ENCODE measurements at places on chromosomes 7 and 10.

DNA sequence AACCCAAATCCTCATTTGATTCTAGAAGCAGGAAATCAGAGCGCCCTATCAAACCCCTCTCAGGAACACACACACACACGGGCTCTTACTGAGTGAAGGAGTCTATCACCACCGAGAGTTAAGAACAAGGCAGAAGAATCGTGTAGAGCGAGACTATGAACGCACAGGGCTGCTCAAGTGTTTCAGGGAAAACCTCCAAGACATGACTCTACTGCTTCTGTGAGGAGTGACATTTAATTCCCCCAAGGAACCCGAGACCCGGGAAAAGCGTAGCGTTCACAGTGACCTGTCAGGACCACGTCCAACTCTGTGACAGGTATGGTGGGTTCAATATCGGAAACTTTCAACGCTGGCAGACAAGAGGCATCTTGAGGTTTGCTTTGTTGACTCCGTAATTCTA, 21.6 kb downstream of the PITRM1 start:
- no peak for DNase-seq

DNA sequence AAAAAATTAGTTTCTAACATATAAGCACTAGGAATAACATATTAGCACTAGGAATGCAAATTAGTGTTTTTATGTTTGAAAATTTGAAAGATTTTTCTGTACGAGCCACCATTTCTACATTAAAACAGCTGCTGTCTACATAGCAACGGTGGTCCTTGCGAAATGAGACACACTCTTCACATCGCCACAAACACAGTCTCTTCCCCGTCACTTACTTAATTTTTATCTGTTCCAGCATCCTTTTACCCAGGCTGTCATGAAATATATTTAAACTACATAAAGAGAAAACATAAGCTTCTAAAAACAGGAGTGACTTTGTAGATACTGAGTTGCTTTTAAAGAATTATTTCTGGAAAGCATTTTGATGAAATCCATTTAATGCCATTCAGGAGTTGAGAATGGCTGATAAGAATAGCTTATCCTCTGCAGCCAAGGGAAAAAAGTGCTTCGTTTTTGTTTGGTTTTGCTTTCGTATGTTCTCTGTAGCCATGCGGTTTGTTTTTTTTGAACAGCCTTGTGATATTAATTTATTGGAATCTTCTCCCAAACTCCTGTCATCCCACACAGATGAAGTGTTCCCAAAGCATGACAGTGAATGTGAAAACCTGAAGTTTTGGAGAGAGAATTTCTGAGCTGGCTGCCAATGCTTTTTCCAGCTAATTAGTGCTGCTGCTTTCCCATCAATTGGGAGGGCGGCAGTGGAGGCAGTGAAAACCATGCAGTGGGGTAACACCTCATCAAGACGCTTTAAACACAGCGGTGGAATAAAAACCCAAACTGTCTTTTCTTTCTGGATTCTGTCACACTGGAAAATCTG, 603.7 kb upstream of the ADARB2 start:
- no peak for DNase-seq

DNA sequence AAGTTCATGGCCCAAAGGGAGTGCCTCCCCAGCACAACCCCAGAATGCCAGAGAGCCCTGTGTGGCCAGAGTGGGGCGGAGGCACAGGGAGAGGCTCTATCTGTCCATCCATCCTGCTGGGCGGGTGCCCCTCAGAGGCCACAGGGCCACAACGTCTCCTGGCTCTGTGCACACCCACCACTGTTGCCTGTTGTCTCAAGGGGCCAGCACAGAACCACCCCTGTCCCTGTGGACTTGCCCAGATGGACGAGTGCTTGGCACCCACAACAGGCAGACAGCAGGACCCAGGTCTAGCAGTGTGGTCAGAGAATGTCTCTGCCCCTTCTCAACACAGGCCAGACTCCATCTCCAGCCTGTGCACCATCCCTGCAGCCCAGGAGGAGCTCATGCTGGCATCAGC, 92.8 kb downstream of the PAXIP1 start:
- no peak for DNase-seq

- peak; percentile 60 for DNase-seq
These were observed 96.3 kb downstream of the DNAJB6 start for GRCh38 chr7:157432957-157433576.

DNA sequence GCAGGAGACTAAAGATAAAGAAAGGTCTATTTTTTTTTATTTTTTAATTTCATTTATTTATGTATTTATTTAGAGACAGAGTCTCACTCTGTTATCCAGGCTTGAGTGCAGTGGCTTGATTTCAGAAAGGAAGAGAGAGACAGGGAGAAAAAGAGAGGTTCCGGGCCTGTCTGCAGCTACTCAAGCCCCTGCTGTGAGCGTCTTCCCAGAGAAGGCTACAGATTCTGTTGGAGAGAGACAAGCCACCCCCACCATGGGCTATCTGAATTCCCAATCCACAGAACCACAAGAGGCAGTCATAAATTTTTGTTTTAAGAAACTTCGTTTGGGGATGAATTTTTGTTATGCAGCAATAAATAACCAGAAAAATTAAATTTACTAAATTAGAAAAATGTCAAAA, 68.1 kb downstream of the CALN1 start:
- no peak for DNase-seq

DNA sequence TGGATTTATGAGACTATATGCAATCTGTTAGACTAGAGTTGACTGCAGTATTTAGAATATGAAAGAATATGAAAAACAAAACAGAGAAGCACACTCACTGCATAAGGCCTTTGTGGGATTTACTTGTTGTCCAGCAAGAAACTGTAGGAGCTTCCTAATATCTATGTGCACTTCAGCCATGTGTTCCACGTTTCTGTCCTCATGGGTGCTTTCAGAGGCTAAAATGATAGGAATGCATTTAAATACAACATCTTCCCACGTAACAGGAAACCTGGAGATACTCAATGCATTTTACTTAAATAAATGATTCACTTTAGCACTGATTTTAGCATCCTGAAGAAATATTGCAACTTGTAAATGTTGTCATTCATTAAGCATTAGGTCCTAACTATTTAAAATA, 11.7 kb downstream of the HUS1 start:
- no peak for DNase-seq

DNA sequence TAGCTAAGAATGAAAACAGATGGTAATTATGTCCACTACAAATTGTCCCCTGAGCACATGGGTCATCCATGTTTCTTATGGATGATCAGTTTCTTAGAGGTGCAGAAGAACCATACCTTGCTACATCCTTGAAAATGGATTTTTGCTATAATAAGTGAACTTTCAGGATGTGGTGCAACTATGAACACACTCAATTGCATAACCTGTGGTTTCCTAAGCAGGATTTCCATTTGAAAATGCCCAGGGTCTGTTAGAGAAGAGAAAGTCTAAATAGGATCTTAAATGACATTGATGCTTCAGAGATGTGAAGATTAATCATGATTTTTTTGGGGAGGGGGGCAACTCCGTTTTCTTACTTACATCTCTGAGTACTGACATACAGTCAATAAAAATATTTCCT, 39.6 kb upstream of the CACNB2 start:
- DNase-seq = no peak

GRCh38 chr7:30240106-30240800, 44.1 kb upstream of the ZNRF2 start:
- DNase-seq = no peak

DNA sequence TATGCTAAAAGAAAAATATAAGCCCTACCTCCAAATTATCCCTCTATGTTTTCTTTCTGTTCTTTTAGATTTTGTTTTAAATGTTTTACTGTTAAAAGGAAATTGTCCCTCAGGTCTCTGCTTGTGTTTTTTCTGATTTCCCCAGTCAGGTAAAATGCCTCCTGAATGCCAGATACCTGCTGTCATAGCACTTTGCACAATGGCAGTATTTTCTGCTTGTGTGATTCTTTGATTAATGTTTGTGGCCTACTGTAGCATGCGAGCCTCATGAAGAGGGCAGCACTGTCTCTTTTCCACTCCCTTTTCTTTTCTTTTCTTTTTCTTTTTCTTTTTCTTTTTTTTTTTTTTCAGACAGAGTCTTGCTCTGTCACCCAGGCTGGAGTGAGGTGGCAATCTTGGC, 71.2 kb downstream of the TEX36 start:
- no peak for DNase-seq

GRCh38 chr10:44281662-44282061, 103.2 kb downstream of the CXCL12 start:
- DNase-seq = no peak

DNA sequence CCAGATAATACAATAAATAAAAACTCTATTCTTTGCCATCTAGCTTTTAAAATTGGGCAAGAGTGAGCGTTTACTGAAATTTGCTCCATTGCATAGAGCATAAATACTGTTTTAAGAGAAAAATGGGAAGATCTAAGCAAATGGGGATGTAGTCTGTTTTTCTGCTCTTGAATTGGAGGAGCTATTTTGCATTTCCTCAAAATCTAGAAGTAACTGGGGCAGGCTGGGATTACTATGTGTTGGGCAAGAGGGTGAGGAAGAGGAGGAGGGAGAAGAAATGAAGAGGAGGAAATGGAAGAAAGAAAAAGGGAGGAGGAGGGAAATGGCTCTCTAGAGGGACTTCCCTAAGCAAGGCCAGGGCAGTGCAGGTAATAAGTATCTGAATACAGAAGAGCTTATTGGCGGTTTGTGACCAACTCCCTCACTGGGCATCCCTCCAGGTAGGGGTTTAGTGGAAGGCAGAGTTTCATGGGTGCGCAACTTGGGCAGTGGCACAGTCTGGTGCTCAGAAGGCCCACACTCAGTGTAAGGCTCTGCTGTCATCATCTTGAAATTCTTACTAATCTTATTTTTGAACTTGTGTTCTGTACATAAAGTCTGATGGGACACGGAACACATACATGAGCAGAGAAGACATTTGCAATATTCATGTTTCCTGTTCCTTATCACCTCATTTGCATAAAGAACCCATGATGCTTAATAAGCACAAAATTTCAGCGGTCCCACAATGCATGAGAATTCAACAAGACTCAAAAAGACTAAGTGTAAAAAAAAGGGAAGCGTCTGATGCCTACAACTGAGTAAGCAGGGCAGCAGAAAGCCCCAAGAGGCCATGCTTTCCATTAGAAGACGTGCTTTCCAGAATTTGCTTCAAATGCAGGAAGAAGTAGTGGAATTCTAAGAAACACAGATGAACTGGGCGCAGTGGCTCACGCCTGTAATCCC, 116.9 kb downstream of the EVX1 start:
- DNase-seq = no peak

DNA sequence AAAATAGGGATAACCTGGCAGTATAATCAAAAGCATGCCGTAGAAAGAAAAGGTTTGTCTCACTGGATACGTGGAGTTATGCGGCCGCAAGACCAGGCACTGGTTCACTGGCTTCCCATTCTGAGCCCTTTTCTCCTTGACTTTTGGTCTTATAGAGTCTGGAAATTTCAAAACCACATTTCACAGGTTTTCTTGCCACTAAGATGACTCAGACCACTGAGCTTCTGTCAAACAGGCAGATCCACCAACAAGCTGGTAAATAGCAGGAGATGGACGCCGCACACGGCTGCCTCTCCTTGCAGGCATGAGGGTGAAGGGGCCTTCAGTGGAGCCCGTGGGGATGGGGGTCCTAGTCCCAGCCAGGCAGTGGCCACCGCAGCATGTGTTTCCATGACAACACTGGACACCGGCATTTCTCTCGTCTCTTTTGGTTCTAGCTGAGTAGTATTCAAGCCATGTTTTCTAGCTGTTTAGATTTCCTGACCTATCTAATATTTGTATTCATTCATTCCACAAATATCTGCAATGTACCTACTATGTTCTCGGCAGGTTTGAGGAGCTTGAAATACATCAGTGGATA, 55.5 kb downstream of the KLF6 start:
- DNase-seq = no peak

- DNase-seq = no peak
These were observed 47.2 kb downstream of the LRRC20 start for GRCh38 chr10:70335246-70335613.

DNA sequence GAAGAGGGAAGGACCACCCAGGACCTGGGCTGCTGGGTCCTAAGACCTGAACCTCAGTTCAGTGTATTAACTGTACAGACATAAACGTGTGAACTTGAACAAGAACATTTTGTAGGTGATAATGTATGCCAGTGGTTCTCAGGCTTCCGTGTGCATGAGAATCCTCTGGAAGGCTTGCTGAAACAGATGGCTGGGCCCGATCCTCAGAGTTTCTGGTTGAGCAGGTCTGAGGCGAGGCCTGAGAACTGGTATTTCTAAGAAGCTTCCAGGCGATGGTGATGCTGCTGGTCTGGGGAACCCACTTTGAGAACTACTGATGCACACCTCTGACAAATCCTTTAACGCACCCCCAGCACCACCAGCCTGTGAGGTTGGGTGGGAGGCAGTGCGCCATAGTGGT, 70.4 kb downstream of the CDH23 start:
- DNase-seq = no peak

GRCh38 chr10:5529702-5530411, 5.1 kb downstream of the CALML3 start:
- DNase-seq = no peak
